ENCODE measurements at places on chromosomes 12 and 14.

DNA sequence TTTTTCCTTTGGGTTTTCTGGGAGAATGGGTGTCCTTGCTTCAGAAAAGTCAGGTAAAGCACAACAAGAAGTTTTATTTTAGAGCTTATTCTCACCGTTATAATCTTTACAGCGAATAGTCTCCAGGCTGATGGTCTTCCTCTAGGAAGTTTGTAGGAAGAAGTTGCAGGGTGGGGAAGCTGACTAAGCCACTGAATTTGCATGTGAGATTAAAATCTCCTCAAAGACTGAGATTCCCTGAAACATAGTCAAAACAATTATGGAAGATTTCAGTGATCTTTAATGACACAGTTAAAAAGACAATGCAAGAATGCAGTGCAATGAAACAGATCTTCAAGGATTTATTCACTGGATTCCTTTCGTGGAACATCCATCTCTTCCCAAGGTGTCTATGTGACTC lies 1.2 kb downstream of the TAS2R10 start:
- DNase-seq = no peak

DNA sequence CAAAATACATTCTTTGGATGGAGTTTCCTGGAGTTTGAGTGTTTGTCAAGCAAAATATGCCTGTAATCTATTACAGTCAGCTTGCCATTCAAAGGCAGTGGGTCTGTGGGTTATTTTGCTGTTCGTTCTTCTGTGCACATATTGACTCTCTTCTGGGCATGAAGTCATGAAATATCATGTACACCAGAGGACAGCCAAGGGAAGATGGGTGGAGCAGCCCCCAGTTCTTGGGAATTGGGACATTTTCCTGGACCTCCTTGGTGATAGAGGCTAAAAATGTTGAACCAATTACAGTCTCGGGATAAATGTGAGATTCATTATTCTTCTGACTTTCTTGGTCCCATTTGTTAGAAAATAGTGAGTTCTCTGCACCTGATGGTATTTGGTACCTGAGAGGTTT lies 89.1 kb downstream of the FOXN4 start:
- no peak for DNase-seq

DNA sequence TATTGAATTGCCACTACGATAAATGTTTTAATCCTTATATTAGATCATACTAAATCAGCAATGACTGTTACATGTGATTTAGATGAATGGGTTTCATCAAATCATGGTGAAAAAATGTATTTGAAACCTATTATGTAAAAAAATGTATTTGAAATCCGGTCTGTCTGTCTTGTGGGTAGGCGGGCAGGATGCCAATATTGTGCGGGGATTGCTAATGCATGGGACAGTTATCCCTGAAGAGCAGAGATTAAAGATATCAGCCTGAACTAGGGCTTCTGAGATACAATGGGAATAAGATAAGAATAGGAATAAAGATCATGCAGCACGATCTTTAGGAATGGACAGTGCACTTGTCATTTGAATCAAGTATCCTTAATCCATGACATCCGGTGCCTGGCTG lies 134.0 kb downstream of the PRKCH start:
- DNase-seq = no peak

- no peak for DNase-seq
Measured at GRCh38 chr12:79415746-79416435, 274.9 kb downstream of the PAWR start.

GRCh38 chr14:34971801-34972200 lies 11.0 kb upstream of the SRP54 start:
- DNase-seq = no peak

- DNase-seq = no peak
Measured at GRCh38 chr12:24025153-24025798, 75.8 kb upstream of the SOX5 start.

- DNase-seq = no peak
Measured at GRCh38 chr12:6604259-6605029, 2.7 kb downstream of the CHD4 start.

DNA sequence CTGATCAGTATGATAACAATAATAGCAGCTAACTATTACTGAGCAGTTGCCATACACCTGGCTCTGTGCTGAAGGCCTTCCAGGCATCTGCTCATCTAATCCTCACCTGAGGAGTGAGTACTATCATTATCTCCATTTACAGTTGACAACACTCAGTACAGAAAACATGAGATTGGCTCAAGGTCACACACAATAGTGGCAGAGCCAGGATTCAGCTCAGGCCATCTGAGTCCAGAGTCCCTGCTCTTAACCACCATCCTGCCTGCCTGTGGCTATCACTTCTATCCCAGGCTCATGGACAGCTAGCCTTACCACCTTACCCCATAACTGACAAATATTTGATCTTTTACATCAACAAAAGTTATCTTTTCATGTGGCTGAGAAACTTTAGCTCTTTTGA lies 155.5 kb downstream of the PPM1H start:
- DNase-seq = no peak

- DNase-seq = no peak
Measured at GRCh38 chr14:83044001-83044400, 1510.3 kb upstream of the SEL1L start.
